ENCODE measurements at places on chromosomes 16 and 17.

- DNase-seq, result no peak
Observed at GRCh38 chr17:64787921-64788271, 125.8 kb upstream of the SMURF2 start.

DNA sequence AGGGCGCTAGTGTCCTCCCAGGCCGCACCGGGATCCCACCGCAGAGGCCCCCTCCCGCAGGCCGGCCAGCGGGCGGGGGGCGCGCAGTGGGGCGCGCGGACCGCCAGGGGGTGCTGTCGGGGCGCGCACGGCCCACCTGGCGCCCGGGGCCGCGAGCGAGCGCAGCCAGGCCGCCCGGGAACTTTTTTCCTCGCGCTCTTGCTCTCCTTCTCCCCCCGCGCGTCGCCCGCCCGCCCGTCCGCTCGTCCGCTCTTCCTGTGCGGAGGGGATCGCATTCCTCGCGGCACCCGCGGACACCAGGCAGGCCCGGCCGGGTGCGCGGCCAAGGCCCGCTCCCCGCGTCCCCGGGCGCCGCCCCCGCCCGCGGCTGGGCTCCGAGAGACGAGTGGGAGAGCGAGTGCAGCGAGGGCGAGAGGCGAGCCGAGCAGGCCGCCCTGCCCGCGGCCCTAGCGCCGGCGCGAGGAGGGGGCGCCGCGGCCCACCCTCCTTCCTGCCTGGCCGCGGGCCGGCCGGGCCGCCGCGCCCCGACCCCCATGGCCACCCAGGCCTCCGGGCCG, at the start of gene RAI1:
RAI1 (plus strand) TSS at position 272 of the 557 bp plus-strand sequence. CDS start 111,491 bp downstream, outside the sequence.
- no peak for DNase-seq

GRCh38 chr17:15239491-15239890, 25.6 kb downstream of the PMP22 start:
- DNase-seq, result no peak

DNA sequence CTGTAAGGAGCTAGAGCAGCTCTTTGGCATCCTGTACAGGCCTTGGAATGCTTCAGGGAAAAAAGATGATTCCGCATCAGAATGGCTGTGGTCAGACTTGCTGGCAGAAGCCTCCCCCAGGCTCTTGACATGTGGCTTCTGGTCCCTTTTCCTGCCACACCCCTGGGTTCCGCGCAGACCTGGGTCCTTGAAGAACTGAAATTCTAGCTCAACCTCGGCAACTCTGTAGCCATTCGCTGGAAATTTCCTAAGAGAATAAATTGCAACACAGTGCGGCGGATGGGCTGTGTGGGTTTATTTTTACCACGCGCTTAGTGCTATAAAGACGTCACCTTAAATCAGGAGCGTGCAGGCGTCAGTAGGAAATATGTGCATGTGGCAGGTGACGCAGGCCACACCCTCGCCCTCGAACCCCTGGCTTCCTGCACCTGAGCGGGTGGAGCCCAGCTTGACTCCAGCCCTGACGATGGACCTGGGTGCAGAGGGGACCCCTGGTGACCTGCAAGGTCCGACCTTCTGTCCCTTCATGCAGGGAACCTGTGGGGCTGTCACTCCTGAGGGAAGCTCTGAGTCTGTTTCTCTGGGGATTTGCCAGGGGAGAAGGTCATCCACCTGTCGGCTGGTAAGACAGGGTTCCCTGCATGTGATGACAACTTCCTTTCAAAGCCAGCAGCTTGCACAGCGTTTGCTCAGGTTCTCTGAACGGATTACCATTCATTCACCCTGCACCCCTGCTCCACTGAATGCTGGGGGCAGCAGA, 46.3 kb downstream of the METRNL start:
- peak; percentile 32 for DNase-seq

DNA sequence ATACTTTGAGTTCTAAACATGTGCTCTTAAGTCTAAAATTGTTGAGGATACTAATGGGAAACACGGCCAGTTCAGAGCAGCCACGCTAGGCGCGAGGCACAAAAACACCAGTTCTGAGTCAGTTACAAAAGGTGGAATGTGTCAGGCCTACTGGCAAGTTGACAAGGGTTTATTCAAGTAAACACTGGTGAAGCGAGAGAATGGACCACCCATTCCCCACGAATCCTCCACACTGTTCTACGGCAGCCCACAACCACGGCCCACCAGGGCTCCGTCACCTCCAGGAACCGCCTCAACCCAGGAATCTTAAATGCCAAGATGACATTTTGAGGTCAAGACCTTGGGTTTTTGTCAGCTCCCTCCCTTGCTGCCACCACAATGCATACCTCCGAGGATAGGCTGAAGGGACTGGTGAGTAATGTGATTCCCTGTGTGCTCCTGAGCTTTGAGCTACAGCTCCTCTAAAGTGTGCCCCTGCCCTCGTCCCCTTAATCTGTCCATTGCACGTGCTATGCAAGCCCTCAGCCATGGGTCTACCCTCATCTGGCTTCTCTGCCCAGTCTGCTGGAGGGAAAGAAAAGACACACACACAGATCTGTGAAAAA, 28.5 kb upstream of the TRAP1 start:
- DNase-seq, result no peak

GRCh38 chr16:57104706-57105105, 12.3 kb downstream of the CPNE2 start:
- no peak for DNase-seq

DNA sequence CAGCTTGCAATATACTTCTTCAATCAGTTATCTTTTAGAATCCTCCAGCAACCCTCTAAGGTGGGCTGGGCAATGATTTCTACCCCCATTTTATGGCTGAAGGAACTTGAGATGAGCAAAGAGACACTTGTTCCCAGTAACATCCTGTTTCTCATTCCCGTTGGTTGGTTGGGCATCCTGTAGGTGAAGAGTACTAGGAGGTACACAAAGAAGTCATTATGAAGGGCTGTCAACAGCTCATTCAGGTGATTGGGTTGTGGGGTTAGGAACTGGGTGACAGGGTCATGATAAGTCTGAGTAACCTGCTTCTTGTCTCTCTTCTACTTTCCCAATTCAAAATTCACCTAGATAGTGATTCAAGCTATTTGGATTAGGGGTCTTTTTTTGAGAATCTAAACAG, 76.5 kb downstream of the MMD start:
- no peak for DNase-seq

DNA sequence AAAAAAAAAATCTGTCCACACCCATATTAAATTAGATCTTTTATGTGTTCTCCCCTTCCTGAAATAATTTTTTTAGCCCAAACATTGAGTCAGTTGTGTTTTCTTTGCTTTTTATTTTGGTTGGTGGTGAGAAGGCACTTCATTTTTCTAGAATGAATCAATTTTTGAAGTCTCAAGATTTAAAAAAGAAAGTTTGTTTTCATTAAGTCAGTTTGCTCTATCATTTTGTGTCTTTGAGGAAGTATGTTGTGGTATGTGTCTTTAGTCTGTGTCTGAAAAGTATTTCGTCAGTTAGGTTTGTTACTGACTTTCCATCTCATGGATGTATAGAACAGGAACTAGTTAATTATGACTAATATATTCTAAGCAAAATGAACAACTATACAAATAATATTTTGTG, 3.8 kb downstream of the IGF2BP1 start:
- DNase-seq, result peak; percentile 71

GRCh38 chr17:59845595-59846393, 46.9 kb downstream of the TUBD1 start:
- DNase-seq, result no peak

DNA sequence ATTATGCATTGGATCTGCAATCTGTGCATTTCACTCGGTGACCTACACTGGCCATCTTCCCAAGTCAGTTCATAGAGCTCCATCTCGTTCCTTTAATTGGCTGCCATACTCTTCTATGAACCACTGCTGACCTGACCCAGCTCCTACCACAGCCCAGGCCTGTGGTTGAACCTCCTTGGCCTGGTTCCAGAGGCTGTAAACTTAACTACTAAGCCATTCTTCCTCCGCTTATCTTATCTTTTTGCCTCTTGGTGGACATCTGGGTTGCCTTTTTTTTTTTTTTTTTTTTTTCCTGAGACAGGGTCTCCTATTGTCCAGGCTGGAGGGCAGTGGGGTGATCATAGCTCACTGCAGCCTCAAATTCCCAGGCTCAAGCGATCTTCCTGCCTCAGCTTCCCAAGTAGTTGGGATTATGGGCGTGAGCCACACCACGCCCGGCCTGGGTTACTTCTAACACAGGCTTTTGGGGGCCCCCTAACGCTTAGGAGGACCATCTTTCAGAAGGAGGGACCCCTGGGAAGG, 18.3 kb downstream of the COQ7 start:
- no peak for DNase-seq

- DNase-seq, result no peak
Observed at GRCh38 chr17:79413611-79414010, 197.2 kb downstream of the RBFOX3 start.

Measured in SIG-M5 (cell line).